Cardiac septum (tissue), 1 donor: ENCODE measurements at places on chromosomes 1 and 21. TPM values are rescaled to one million over a fixed set of nuclear protein-coding genes. Genes with fewer than 3 reads are reported as not detected.

- no peak for DNase-seq
Observed at GRCh38 chr1:32144033-32144432, 35.4 kb upstream of the TXLNA start.

- no peak for DNase-seq
Observed at GRCh38 chr1:11062965-11063401, 3.2 kb upstream of the SRM start.

Gene KRTAP19-3
- total RNA-seq = not detected

- no peak for DNase-seq
Observed at GRCh38 chr21:14591882-14592281, 45.8 kb upstream of the SAMSN1 start.

Gene CBR3
- 2.1 TPM for total RNA-seq

GRCh38 chr1:221503268-221503667 lies 238.6 kb downstream of the DUSP10 start:
- no peak for DNase-seq

- no peak for DNase-seq
Observed at GRCh38 chr1:98054786-98055185, 134.0 kb upstream of the DPYD start.
